ENCODE measurements at places on chromosomes 2 and 18.
A peak's percentile ranks its signal among the peaks of the same experiment; 100 is the strongest.

DNA sequence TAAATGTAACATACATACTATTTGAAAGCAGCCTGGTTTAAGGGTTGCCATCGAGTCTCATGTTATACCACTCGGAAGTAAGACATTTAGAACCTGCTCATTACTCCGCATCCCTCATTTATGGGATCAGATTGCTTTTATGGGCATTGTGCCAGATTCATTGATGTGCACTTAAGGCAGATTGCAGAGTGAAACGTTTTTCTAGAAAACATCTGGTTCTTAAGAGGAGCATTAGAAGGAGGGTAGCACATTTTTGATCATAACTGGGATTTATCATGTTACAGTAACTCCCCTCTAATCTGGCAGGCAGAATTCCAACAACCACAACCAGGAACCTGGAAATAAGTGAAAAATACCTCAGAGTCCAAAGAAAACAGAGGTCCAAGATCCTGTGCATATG is 74.2 kb upstream of the GALNT3 start:
- DNase-seq = peak; percentile 45

DNA sequence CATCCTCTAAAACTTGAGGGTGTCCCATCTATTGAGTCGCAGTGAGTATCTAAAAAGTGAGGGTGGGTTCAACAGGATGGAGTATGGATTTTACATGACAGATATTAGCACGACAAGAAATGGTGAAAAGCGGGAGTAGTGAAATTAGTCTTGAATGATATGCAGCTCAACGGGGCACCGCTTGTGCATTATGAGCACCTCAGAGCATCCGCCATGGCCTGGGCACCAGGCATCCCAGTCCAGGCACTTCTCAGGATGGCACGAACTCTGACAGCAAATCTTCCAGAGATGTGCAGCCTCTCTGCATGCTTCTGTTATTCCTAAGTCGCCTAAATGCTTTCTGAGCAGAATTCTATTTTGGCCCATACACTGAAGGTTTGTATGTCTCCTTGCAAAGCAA is 57.1 kb downstream of the ZNF516 start:
- DNase-seq = no peak

GRCh38 chr2:219998714-219999227 is 371.3 kb downstream of the SLC4A3 start:
- DNase-seq = no peak

GRCh38 chr2:159124931-159125467 is 156.6 kb downstream of the TANC1 start:
- DNase-seq = no peak

DNA sequence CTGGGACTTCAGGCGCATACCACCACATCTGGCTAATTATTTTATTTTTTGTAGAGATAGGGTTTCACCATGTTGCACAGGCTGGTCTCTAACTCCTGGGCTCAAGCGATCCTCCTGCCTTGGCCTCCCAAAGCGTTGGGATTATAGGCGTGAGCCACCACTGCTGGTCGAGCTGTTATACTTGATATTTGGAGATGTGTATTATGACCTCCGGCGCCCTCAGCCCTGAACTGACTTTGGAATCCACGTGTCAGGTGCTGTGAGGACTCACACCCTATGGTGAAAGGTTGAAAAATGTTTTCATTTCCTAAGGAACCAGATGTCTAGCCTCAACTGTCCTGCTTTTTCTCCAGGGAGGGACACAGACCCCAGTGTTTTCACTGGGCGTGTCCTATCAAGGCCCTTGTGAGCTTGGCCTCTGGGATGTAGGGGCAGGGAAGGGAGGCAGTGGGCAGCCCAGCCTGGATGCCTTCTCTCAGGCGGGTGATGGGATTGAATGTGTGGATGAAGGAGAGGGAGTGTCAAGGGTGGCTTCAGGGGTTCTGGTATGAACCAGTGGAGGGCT is 56.4 kb upstream of the HAAO start:
- DNase-seq = peak; percentile 4

- DNase-seq = no peak
Observed at GRCh38 chr2:121094101-121094500, 190.9 kb downstream of the TFCP2L1 start.

- DNase-seq = no peak
Observed at GRCh38 chr2:133408671-133409070, 159.6 kb downstream of the NCKAP5 start.

GRCh38 chr2:161042990-161043625 is 117.1 kb upstream of the TANK start:
- no peak for DNase-seq

GRCh38 chr18:9696112-9696511 is 12.0 kb upstream of the RAB31 start:
- DNase-seq = no peak

DNA sequence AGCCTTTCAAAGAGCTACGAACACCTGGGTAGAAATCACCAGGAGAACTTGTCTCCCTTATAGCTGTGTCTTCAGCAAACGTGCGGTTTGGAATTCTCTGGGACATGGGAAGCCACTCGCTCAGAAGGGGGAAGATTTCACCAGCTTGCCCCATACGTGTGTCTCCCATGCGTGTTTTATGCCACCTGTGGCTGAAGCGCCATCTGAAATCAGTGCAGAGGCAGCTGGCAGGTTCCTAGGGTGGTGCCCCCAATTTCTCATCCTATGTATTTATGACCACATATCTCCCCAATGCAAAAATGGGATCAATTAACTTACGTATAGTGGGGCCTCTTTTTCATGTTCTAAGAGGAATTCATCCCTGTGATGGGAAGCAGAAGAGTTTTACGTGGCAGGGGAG is 81.6 kb downstream of the TPO start:
- DNase-seq = no peak

DNA sequence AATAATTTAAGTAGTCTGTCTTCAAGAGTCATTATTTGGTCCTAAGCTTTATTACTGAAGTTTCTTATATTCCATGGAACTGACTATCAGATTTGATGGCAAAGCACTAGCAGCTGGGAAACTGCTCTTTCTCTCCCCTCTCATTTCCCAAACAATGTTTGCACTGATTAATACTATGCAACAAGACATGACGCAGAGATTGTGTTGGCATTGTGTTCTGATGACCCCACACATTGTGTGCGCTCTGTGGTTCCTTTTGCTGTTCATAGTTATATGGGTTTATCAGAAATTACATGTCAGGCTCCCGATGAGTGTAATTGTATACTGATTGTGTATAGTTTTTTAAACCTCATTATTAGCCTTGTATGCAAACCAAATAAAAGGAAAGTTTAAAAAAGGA is 331.6 kb upstream of the FANCL start:
- DNase-seq = no peak

DNA sequence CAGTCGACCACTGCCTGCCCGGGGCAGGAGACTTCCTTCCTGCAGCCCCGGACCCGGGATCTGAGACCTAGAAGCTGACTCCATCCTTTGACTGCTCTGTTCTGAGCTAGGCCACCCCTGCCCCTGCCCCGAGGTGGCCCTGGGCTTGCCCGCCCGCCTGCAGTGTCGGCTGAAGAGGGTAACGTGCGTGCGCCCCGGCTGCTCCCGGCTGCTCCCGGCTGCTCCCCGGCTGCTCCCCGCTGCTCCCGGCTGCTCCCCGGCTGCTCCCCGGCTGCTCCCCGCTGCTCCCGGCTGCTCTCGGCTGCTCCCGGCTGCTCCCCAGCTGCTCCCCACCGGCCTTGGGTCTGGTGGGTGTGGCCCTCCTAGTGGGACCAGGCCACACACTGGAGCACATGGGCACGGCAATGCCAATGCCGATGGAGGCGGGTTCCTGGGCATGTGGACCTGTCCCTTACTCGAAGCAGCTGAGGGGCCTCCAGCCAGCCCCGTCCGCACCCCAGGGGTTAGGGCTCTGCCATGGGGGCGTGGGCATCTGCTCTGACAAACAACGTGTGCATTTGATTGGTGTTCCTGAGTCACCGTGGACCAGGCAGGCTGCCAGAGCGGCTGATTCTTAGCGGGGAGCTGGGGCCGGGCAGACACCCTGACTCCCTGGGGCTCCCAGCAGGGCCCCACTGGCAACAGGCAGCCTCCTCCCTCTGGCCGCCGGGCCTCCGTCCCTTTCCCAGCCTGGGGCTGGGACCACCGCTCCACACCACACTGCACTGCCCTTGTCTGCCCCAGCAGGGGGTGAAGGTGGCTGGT is 2.0 kb upstream of the GAL3ST2 start:
- no peak for DNase-seq

DNA sequence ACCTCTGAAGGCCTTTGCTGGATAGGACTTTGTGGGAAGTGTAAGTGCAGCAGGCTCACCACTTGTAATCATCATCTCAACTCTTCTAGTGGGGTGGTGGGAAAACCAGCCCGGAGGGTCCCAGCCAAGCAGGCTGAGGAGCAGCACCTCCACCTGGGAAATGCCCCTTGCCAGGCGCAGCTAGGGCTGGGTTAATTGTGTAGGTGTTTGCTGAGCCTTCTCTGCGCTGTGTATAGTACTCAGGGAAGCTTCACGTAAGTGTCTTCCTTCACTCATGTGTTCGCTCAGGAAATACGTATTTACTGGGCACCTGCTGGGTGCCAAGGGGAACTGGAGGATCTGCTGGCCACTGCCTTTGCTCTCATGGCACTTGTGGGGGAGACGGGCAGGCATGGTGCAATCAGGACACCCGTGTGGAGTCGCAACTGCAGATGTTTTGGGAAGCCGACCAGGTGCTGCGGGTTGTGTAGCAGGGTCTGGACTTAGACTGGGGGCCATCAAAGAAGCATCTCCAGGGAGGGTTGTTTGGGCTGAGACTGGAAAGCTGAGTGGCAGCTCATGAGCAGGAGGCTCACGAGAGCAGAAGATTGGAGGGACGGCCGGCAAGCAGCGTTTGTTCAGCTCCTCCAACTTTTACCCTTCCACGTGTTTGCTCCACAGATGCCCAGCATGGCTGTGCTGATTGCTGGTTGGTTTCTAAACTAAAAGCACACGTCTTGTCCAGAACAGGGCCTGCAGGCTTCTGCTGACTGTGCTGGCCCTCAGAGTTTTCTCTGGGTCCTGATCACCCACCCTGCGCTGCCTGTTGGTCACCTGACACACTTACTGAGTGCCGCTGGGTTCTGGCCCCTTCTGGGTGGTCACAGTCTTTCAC is 164.6 kb downstream of the LDLRAD4 start:
- no peak for DNase-seq

- no peak for DNase-seq
Observed at GRCh38 chr2:218263817-218264641, 3.2 kb downstream of the GPBAR1 start.

- no peak for DNase-seq
Observed at GRCh38 chr2:3960106-3960505, 256.7 kb downstream of the DCDC2C start.

DNA sequence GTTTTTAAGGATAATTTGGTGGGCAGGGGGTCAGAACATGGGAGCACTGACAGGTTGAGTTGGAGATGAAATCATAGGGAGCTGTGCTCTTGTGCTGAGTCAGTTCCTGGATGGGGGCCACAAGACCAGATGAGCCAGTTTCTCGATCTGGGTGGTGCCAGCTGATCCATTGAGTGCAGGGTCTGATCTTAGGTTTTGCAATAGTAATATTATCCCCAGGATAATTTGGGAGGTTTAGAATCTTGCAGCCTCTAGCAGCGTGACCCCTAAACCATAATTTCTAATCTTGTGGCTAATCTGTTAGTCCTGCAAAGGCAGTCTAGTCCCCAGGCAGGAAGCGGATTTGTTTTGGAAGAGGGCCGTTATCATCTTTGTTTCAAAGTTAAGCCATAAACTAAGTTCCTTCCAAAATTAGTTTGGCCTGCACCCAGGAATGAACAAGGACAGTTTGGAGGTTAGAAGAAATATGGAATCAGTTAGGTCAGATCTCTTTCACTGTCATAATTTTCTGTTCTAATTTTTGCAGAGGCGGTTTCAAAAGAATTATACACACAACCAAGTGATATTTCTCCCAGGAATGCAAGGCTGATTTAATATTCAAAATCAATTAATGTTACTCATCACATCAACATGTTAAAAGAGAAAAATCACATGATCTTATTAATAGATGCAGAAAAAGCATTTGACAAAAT is 23.0 kb downstream of the DBI start:
- peak; percentile 36 for DNase-seq

GRCh38 chr18:55839343-55839742 is 251.4 kb upstream of the TCF4 start:
- DNase-seq = no peak

DNA sequence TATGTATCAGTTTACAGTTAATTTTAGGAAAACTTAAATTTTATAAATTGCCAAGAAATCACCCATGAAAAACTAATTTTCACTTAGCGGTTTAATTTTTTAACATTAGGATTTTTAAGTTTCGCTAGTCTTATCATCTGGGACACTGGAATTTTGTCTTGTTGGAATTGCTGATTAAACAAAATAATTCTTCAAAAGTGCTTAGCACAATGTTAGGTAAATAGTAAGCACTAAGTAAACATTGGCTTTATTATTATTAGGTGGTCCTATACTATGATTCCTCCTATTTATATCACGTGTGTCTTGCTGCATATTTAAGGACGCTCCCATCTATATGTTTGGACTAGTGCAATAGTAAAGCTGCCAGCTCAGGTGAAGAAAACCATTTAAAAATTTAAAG is 54.6 kb upstream of the MAP4K3 start:
- no peak for DNase-seq

DNA sequence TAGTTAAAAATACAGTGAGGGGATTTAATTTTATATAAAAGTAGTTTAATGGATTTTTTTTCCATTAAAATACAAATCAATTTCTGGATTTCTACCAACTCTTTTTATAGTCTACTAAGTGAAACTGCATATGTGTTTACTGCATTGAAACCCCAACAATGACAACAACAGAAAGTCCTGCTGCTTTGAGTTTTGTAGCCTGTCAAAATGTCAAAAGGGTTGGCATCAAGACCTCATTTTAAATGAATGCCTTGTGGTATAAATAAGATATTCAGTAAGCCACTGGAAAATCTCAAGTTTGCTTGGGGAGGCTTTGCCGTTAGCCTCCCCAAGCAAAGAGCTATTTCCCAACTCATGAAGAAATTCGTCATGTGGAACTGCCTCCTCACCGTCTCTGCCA is 440.3 kb upstream of the HNMT start:
- no peak for DNase-seq

DNA sequence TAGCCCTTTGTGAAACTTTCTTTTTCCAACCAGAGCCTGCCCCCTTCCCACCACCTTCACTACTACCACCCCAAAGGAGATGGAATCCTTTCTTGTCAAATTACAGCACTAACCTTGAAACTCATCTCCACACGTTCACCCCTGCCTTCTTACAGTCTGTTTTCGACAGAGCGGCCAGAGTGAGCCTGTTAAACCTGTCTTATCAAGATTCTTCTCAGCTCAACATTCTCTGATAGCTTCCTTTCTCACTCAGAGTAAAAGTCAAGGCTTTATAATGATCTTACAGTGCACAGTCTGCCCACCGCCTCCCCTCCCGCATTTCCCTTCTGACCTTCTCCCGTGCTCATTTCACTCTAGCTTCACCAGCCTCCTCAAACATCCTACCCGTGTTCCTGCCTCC is 56.0 kb downstream of the ARHGAP25 start:
- no peak for DNase-seq

DNA sequence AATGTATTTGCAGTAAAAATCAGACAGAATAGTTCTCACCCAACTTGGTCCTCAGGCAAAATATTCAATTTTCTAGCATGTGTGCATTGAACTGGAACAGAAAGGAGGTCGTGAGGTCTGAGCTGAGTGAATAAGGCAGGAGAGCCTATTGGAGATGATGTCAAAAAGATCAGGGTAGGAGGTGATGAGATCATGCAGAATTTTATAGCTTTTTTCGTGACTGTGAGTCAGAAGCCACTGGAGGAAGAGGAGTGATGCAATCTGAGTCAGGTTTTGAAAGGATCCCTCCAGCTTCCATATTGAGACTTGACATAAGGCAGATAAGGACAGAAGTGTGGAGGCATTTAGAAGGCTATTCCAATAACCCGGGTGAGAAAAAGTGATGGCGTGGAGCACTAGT is 299.5 kb upstream of the SOX11 start:
- DNase-seq = no peak

GRCh38 chr2:148896136-148896535 is 21.1 kb downstream of the KIF5C start:
- DNase-seq = no peak

Measured in right hindlimb (tissue), 1 donor.